ENCODE measurements at places on chromosomes 1 and 21.

- no peak for DNase-seq
Measured at GRCh38 chr21:35923971-35924370, 136.4 kb downstream of the SETD4 start.

DNA sequence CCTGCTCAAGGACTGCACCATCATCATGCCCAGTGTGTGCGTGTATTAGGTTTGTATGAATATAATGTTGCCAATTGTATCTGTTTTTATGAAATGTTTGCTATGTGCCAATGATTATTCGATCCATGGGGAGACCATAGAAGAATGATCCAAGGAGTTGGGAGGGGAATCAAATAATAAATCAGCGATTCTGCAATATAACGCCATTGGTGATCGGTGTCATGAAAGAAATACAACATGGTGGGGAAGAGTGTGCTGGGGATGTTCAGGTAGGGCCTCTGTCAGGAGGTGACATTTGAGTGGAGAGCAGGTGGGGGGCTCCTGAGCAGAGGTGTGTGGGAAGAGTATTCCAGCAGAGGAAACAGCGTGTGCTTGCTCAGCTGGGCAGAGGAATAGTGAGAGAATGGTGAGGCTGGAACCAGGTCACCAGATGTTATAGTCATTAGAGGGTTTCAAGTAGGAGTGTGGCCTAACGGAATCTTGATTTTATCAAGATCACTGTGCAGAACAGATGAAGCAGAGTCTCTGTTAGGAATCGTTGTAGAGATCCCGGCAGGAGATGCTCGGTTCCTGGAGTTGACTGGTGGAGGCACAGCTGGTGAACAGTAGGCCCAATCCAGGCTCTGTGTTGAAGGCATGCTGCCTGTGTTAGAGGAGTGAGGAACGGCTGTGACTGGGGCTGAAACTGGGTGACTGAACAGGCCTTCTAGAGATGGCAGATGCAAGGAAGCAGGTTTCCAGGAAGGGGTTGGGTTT lies 2.9 kb upstream of the ZNF496 start:
- no peak for DNase-seq

GRCh38 chr1:18261891-18262290 lies 154.3 kb downstream of the IGSF21 start:
- no peak for DNase-seq

GRCh38 chr1:42006836-42007235 lies 88.1 kb upstream of the HIVEP3 start:
- DNase-seq = no peak

DNA sequence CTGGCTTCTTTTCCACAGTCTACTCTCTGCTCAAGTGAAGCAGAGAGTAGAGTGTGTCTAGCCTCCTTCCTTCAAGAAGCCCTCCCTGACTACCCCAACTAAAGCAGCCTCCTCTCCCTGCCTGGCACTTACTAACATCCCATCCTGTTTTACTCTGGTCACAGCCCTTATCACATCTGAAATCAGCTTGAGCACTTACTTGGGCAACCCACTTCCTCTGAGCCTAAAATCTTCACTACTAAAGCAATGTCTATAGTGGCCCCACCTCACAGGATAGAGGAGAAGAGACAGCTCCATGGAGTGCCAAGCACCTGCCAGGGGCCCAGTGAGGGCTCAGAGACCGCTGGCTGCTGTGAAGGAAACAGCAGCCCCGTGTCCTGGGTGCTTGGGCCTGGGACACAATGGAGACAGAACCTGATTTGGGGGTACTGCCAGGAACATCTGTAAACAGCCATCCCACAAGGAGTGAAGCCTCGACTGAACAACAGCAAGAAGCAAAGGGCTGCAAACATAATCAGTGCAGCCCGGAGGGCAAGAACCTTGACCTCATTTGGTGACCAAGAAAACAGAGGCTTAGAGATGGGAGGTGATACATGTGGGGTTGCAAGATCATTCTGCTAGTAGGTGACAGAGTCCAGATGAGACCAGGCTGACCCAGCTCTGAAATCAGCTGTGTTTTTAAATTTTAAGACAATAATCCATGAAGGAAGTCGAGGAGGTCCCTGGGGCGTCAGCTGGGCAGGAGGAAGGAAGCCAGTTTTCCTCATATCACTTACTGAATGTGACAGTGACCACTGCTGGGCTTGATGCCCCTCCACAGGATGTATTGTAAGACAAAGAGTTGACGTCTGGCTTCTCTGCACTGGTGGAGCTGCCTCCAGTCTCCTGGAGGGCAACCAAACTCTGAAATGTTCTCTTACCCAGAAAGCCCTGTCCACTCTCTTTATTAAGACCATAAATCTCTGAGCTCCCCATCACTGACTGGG lies 710.6 kb downstream of the MATN1 start:
- DNase-seq = no peak

DNA sequence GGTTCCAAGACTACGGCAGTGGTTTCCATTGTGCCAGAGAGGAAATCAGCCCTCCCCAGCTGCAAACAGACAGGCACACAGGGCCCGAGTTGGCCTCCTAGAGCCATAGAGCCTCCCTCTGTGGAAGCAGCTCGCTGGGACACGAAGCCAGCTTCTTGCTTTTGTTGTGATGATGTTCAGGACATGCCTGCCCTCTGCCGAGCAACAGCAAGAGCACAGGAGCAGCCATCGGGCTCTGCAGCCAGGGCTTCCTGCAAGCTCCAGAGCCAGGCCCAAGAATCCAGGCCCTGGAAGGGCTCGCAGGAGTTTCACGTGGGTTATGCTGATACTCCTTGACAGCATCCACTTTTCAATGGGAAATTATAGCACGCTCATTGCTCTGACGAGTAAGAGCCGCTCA lies 18.5 kb downstream of the NPHP4 start:
- no peak for DNase-seq

GRCh38 chr1:208577381-208577905 lies 333.3 kb upstream of the PLXNA2 start:
- no peak for DNase-seq

GRCh38 chr1:18913065-18913835 lies 10.9 kb upstream of the ALDH4A1 start:
- peak; percentile 91 for DNase-seq

DNA sequence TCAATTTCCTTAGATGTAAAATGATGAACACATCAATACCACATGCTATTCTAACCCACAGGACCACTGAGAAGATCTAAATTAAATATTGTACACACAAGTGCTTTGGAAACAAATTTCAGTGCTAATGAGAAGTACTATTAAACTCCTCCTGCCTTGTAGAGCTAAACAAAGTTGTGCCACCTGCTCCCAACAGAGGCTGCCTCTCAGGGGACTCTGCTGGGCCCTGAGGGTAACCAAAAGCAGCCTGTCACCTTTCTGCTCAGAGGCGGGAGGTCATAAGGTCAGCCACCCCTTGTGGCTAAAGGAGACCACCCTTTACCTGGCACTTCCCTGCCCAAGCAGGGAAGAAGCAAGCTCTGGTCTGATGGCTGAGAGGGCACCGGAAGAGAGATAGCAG lies 6.3 kb downstream of the SLC9A1 start:
- no peak for DNase-seq

DNA sequence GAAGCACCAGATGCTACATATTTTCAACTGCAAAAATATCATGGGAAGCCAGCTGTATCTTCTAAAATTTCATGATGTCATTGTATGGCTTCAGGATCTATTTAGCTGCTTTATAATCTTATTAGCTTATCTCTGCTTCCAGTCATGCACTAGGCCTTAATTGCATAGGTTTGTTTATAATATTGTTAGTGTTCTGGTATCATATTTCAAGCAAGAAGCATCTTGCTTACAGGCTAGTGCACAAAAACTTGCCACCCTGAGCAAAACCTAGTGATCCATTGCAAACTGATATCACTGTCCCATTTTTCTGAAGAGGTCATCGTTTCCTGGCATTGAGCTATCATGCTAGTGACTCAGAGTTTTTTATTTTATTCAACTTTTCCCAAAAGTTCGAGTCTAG lies 15.7 kb upstream of the NRIP1 start:
- no peak for DNase-seq

DNA sequence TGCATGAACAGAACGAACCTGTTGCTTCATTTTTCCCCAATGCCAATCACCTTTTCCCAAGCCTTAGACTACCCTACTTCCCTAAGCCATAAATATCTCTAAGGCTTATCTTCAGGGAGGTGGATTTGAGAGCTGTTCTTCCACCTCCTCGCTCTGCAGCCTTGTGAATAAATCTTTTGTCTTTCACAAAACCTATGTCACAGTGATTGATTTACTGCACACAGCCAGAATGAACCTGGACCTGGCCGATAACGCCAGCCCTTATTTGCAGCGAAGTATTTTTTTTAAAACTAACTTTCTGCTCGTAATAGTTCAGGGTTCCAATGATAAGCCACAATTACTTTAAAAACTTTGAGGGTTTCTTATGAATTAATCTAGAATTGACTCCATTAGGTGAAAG lies 632.6 kb downstream of the PTPRU start:
- DNase-seq = no peak

DNA sequence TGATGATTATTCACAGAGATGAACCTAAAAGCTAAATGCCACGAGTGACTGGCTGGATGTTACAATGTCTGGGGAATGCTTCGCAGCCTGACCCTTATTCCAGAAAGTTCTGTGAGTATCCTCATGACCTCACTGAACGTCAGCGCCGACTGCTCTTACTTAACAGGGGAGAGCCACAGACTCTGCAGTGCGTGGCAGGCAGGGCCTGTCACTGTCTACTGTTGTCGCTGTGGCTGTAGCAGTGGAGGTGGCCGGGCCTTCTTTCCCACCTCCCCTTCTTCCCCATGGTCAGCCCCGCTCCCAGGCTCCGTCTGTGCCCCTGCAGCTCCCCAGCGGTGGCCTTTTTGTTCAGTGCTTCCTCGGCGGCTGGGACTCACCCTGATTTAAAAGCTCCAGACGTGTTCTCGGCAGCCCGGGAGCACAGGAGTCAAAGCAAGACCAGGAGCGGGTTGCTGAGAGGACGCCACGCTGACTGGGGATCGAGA lies 52.2 kb upstream of the TARBP1 start:
- no peak for DNase-seq

GRCh38 chr1:65170511-65171142 lies 22.6 kb downstream of the AK4 start:
- no peak for DNase-seq

DNA sequence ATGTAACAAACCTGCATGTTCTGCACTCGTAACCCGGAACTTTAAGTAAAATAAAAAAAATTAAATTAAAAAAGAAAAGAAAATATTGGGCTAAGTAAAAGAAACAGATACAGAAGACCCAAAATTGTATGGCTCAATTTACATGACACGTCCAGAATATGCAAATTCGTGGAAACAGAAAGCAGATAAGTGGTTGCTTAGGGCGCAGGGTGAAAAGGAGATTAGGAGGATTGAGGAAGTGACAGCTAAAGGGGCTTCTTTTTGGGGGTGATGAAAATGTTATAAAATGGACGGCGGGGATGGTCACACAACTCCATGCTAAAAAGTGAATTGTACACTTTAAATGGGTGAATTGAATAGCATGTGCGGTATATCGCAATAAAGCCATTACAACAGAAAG lies 27.4 kb upstream of the ZBTB21 start:
- DNase-seq = no peak

DNA sequence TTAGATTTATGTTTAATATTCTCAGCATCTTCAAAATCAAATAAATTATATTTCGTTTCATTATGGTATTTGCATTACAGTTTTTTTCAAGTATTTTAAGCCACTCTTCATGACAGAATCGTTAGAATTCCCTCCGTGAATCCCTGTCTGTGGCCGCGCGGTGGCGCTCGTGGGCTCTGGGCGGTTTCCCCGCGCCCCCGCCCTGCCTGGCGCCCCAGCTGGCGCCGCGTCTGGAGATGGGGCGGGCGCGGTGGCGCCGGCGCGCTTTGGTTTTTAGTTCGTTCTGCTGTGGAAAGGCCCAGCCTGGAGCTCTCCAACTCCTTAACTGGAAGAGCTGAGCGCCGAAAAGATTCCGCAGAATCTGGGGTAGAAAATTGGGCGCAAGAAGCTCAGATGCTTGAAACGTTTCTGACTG lies 25.7 kb downstream of the PRMT2 start:
- DNase-seq = peak; percentile 71

DNA sequence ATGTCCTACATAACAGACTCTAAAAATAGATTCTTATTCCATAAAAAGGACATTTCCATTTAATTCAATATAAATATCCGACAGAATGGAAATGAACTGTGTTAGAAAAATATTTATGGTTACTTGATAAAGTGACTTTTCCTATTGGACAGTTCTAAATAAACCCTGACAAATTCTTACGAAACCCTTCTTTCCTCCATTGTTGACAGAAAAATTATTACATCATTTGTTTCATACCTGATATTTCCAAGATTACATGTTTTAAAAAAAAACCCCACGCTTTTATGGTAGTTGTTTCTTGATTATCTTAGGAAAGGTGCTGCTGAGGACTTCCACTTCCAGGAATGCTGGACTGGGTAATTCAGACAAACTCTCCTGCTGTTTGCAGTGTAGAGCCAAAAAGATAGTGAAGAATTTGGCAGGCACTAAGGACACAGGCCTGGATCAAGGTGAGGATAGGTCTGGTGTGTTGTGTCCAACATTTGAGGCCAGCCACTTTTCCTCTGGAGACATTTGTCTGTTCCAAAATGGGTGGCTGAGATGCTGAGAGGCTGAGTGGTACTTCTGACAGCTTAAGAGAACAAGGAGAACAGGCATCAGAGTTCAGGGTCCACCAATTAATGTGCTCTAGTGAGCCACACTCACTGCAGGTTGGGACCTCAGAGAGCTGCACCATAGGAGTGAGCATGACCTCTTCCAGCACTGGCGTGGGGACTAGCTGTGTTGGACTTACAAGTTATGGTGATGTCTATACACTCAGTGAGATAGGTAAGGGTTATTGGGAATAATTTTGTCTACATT lies 7.0 kb upstream of the C1orf116 start:
- DNase-seq = no peak
